ENCODE measurements at places on chromosomes 7 and 10.

DNA sequence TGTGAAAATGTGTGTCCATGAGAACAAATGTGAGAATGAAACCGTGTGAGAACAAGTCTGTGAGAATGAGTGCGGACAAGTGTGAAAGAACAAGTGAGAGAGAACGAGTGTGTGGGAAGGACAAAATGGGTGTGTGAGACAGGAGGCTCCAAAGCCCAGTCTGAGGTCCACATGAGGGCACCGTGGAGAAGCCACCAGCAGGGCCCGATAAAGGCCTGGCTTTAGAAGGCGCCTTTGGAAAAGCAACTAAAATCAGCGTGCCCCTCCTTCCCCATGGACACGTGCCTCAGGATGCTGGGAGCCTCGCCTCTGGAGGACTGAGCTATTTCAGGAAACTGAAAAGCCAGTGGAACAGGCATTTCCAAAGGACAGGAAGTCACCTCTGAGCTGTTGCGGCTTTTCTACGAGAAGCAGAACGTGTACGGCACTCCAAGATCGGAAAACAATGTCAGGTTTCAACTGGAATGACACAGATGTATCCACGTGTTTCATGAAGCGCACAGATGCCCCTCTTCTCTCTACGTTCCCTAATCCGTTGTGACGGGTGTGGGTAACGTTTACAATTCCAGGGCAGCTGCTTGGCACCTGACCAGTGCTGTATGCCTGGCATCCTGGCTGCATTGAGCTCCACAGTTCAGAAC is 46.4 kb downstream of the ESYT2 start:
- DNase-seq = no peak

DNA sequence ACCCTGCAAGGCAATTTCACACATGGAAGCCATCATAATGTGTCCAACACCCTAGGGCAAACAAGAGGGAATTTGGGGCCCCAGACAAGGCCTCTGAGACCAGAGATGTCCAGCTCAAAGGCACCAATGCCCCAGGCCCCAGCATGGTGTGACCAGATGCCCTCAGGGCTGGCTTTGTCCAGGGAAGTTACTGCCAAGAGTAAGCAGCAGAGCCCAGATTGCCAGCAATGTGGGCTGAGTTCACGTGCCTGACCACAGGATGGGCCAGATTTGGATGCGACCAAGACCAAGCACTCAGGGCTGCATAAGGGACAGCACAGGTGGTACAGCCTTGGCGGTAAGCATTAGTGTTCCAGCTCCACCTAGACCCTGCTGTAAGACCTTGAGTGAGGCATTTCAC is 12.7 kb downstream of the MYOF start:
- no peak for DNase-seq

- DNase-seq = peak; percentile 25
Measured at GRCh38 chr7:16754856-16755317, 1.3 kb downstream of the TSPAN13 start.

DNA sequence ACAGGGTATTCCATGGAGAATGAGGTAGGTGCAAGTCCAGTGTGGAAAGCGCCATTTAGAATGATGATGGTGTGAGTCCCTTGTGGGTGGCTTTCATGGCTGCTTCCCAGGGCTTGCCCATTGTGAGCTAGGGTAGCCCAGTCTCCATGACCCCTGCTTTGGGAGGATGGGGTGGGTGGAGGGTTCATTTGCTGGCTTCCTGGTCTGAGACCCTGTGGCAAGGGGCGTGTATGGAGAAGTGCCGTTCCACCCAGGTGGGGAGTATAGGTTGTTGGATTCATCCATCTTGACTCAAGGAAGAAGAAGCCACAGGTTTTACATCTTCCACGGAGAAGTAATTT is 27.7 kb downstream of the CCM2 start:
- DNase-seq = no peak

GRCh38 chr10:28984431-28984830 is 304.4 kb upstream of the LYZL1 start:
- DNase-seq = no peak

GRCh38 chr7:112462236-112462635 is 12.0 kb downstream of the IFRD1 start:
- no peak for DNase-seq

DNA sequence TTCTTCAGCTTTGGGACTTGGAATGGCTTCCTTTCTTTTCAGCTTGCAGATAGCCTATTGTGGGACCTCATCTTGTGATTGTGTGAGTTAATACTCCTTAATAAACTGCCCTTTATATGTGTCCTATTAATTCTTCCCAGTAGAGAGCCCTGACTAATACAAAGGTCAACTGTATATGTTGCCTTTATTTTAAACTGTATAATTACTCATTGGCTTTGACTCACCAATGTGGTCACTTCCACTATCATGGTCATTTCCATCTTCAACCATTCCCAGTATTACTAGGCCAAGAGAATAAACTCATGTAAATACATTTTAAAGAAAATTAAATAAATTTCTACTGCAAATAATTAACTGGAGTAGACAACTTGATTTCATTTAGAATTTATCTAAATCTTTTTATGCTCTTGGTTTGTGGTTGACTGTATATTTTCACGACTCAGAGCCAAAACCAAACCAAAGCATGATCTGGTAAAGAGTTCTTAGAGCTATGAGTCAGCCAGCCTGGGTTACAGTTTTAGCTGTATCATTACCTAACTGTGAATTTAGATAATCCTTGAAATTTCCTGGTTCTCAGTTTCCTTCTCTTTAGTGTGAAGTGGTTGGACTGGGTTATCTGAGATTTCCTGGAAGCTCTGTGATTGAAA is 188.4 kb downstream of the PPP1R3A start:
- DNase-seq = no peak

DNA sequence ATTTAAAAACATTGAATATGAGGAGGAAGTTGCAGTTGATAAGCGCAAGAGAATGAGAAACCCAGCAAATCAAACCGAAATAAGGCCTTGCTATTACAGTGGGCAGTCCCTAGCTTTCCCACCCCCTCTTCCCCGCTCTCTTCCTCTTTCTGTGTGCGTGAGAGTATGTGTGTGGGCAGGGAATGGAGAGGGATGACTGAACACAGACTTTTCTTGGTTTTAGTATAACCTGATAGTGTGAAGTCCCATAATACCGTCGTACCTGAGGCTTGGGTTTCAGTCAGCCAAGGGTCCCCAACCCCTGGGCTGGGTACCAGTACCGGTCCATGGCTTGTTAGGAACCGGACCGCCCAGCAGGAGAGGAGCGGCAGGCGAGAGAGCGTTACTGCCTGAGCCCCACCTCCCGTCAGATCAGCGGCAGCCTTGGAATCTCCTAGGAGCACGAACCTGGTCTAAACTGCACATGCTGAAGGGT is 255.3 kb downstream of the CELF2 start:
- DNase-seq = no peak

DNA sequence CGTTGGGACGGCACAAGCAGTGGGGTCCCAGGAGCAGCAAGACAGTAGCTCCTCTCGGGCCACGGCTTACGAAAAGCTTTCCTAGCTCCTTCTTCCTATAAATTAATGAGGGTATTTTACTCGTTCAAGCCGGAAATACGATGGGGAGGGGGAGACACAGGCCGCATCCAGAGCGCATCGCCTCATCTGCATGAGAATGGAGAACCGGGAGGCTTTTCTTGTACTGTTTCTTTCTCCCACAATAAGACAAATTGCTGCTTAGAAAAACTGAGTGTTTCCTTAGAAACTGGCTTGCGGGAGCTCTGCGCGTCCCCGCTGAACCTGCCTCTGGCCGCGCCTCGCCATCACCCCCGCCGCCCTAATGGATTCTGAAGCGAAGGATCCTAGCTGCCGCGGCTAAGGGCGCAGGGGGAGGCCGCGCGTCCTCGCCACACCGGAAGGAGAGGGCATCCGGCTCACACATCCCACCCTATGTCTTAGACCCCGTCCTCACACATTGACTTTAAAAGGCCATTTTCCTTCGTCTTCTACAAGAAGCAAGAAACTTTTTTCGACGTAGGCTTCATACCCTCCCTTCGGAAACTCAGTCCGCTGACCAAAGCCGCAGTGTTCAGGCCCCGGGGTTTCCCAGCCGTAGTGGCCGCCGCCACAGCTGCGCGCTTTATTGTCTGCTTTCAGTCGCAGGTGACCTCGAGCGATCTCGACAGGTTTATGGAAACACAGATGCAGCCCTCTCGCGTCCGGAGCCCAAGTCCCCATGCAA is 8.8 kb downstream of the NXPH1 start:
- peak; percentile 70 for DNase-seq

DNA sequence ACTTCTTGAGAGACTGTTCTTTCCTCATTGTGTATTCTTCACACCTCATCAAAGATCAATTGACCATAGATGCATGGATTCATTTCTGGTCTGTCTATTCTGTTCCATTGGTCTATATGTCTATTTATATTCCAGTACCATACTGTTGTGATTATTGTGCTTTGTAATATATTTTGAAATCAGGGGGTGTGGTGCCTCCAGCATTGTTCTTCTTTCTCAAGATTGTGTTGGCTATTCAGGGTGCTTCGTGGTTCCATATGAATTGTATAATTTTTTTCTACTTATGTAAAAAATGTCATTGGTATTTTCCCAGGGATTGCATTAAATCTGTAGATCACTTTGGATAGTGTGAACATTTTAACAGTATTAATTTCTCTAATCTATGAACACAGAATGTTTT is 106.5 kb downstream of the EPC1 start:
- no peak for DNase-seq

Measured in brain (organoid and tissue), 16 donors.